ENCODE measurements at places on chromosomes 5 and 9.

DNA sequence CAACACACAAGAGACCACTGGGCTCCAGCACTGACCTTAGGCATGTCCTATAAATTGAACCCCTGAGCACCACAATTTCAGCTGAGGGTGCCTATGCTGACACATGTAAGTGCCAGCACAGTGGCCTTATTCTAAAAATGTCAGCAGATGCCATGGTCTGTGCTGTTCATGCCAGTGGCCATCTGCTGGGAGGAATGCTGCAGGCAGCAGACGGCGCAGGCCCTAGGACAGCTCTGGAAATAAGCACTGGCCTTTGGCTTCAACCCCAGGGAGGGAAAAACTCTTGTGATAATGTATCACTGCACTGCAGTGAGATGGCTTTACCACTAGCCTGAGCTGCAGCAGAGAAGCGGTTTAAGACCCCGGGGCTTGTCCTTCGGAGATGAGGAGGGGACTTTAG is 98.5 kb downstream of the SYK start:
- no peak for DNase-seq

- no peak for DNase-seq
Measured at GRCh38 chr5:168525856-168526255, 3.2 kb upstream of the FBLL1 start.

DNA sequence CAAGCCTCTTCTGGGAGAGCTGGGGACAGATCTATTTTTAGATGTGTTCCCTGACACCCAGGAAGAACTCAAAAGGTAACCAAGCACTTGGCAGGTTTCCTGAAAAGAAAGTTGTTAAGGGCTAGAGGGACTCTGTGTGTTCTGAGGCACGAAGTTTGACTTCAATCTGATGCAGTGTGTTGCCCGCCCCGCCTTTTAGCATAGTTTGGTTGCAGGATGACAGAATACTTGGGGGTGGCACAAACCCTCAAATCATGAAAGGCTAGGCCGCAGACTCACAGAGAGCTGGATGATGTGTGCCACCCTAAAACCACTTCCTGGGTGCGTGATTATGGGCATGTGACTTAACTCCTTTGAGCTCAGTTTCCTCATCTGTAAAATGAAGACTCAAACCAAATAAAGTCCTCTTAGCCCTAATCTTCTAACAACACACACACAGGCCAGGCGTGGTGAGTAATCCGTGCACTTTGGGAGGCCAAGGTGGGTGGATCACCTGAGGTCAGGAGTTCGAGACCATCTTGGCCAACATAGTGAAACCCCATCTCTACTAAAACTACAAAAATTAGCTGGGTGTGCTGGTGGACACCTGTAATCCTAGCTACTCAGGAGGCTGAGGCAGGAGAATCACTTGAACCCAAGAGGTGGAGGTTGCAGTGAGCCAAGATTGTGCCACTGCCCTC is 12.8 kb upstream of the NDFIP1 start:
- DNase-seq, result peak; percentile 60

DNA sequence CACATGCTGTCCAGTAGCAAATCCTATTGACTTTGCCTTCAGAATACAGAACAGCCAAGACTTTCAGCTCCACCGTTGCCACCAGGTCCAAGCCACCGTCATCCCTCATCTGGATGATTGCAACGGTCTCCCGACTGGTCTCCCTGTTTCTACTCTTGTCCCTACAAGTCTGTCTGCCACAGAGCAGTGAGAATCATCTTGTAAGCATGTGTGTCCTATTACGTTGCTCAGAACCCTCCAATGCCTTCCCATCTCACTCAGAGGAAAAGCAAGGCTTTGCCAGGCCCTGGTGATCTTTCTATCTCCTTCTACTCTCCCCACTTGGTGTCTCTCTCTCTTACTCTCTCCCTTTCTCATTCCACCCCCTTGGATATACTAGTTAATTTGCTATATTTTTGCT is 76.7 kb upstream of the GDNF start:
- DNase-seq, result no peak

GRCh38 chr5:26681861-26682260 is 356.5 kb downstream of the CDH9 start:
- no peak for DNase-seq

DNA sequence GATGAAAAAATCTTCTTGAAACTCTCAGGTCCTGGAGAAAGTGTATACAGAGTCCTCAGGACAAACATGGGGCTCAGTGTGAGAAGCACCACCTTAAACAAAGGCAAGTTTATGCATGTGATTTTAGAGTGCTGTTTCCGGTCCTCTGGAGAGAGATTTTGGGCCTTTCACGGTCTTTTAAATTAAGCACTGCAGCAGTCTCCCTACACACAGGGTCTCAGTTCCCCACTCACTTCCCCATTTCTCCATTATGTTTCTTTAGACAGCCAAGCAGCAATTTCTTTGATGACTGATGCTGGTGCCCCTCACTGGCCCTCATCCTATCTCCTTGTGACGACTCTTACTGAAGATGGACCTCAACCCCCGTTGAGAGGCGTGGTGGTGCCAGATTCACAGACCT is 220.2 kb upstream of the CLINT1 start:
- DNase-seq, result no peak

GRCh38 chr9:90770182-90770738 is 31.4 kb upstream of the SYK start:
- no peak for DNase-seq

- no peak for DNase-seq
Measured at GRCh38 chr5:1509346-1510085, 14.2 kb downstream of the LPCAT1 start.

DNA sequence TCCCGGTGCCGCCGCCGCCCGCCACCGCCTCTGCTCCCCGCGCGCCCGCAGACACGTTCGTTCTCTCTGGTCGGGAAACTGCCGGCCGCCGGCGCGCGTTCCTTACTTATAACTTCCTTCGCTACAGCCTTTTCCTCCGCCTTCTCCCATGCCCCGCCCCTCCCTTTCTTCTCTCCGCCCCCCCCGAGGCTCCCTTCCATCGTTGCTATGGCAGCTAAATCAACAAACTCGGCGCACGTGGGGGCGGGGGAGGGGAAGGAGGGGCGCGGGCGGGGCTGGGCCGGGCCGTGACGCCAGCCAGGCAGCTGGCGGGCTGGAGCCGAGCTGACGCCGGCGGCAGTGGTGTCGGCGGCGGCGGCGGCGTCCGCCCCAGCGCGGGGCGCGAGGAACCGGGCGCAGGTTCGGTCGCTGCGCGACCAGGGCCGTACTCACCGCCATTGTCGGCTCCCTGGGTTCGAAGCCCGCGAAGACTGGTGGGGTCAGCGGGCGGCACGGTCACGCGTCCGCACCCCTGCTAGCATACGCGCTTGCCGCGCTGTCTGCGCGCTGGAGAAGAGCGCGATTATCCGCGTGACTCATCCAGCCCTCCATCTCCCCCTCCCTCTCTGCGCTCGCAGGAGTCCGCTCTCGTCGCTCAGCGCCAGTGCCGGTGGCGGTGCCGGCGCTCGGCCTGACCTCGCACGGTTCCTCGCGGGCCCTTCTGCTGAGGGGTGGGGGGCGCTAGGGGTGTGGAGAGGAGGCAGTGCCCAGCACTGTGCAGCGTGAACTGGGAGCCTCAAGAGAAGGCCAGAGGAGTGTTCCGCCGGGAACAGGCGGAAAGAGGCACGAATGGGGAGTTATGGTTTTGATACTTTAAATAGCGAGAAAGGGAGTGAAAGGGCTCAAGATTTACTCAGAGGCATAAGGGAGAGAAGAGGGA is at the start of gene KLF4:
TSS of gene KLF4 (minus strand) at position 83 of the 919 bp plus-strand sequence. CDS start 597 bp downstream, outside the sequence.
- DNase-seq, result no peak

GRCh38 chr9:106892632-106893031 is 29.7 kb downstream of the ZNF462 start:
- DNase-seq, result no peak

DNA sequence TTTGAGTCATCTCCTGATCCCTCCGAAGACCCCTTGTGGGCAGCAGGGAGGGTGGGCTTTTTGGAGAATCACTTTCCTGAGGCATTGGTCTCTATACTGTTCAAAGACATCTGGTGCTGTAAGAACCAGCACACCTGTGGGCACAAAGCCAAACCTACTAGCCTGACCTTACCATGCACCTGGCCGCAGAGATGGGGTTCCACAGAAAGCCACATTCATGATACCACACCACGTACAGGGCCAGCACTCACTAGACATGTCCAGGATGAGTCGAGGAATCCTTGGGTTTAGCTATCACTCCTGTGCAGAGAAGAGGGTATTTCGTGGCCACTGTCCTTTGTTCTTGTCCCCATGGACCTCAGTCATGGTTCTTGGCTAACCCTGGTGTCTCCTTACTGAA is 203.4 kb downstream of the CACNA1B start:
- no peak for DNase-seq

- no peak for DNase-seq
Measured at GRCh38 chr9:134175291-134175807, 11.0 kb upstream of the RNU6ATAC start.

GRCh38 chr9:93682155-93682968 is 106.0 kb downstream of the PHF2 start:
- DNase-seq, result peak; percentile 38

GRCh38 chr5:126594748-126595485 is at the start of gene ALDH7A1:
TSS of gene ALDH7A1 (minus strand) at chr5:126595219. CDS start at chr5:126595198, 21 bp downstream.
- DNase-seq, result no peak

DNA sequence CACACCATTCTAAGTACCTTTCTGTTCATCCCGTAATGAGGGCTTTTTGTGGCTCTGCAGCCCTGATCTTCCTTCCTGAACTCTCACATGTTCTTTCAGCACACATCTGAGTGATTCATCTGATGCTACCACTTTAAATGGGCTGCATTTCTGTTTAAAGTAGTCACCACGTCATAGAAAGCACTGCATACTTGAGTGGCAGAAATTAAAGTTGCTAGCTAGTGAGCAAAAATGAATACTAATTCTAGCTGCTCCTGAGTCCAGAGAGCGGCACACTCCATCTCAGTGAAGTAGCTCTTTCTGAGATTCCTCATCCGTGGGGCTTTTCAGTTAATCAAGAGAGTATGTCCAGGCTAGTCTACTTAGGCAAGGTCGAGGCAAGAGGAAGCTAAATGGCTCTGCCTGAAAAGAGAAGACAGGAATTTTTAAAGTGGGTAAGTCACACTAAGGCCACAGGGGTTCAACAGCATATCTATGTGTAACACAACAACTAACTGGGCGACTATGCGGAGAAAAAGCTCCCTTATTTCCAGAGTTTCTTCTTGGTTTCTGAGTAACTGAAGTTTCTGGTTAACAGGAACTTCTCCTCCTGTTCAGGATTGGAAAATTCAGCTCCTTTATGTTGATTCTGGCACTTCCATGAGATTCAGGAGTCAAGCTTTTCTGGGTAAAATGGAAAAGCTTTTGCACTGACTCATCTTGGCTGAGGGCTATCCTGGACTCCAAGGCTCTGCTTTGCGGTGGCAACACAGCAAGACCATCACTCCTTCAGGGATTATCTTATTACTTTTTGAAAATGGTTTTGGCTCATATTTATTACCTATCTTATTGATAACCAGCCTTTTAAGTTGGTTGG is 109.5 kb downstream of the TAF11L14 start:
- DNase-seq, result no peak

- no peak for DNase-seq
Measured at GRCh38 chr5:150164211-150164980, 2.2 kb upstream of the CDX1 start.

GRCh38 chr5:132439521-132440089 is 51.0 kb downstream of the IRF1 start:
- DNase-seq, result no peak

- no peak for DNase-seq
Measured at GRCh38 chr9:123763910-123764588, 165.9 kb downstream of the DENND1A start.

- DNase-seq, result no peak
Measured at GRCh38 chr9:70398145-70398556, 16.3 kb downstream of the KLF9 start.

- no peak for DNase-seq
Measured at GRCh38 chr9:122008559-122008958, 84.5 kb downstream of the TTLL11 start.

- no peak for DNase-seq
Measured at GRCh38 chr5:132204371-132205135, 23.1 kb downstream of the P4HA2 start.

GRCh38 chr9:115596021-115596745 is 478.2 kb upstream of the TNC start:
- no peak for DNase-seq

DNA sequence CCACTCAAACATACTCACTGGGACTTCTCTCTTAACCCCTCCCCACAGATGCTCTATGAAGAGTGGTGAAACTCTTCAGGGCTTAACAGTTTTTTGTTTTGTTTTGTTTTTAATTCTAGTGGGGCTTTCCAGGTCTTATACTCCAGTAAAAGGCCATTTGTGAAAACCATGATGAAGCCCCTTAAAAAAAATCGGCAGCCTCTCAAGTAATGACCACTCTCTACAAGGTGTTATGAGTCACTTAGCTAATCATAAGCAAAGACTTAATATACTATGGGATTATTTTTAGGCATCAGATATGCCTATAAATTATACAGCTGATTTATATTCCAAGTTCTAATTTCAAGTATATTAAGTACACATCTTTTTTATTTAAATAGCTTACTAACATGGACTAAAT is 607.9 kb downstream of the RAB3C start:
- no peak for DNase-seq

DNA sequence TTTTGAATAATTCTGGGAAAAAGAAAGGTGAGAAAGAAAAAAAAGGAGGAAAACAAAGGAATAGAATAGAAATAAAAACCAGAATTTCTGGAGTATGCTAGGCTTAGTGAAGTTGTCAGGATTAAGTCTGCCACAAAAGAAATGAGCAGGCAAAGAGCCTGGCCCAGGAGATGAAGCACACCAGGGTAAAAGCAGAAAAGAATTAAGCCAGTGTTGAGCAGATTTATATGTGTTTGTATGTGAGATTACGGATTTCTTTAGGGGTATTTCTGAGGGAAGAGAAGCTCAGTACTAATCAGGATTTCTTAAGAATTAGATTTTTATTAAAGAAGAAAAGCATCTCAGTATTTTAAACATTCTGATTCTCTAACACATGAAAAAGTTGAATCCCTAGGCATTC is 74.5 kb downstream of the MRPS27 start:
- DNase-seq, result no peak

- no peak for DNase-seq
Measured at GRCh38 chr9:99449726-99450125, 227.6 kb downstream of the SEC61B start.

DNA sequence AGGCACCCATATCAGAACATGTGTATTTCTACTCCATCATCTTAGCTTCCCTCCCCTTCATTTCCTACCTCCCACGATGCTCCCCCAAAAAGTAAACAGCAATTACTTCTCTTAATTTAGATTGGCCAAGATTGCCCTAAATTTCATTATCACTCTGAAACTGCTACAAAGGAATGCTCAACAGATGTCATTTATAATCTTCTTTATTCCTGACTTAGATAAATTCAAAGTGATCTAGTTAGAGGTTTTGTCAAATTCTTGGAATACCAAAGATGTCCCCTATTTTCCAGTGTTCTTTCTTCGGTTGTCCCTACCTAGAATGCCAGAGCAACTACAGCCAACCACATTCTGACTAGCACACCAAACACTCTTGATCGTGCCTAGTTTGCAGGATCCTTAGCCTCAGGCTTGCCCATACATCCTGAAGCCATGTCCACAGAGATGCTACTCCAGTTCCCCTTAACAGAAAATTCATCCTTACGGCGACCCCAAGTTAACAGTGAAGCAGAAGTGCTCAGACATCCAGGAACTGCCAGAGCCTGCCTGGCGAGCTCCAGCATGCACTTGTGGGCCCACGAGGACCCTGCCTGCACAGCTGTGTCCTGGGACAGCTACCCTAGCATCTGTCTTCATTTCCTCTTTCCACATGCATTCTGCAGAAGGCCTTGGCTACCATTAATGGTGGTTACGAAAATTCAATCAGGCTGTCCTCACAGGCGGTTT is 31.6 kb downstream of the DAP start:
- no peak for DNase-seq

Data from activated T-helper 1 cell treated with anti-CD3 and anti-CD28 coated beads, Interleukin-2, amount 50 U/mL, for 16 hours (primary cell).